ENCODE measurements at places on chromosomes 3 and 15.

- no peak for DNase-seq
These were observed 57.5 kb upstream of the NANOGP8 start for GRCh38 chr15:35142578-35142977.

GRCh38 chr3:18389108-18389733, 35.9 kb downstream of the SATB1 start:
- no peak for DNase-seq

DNA sequence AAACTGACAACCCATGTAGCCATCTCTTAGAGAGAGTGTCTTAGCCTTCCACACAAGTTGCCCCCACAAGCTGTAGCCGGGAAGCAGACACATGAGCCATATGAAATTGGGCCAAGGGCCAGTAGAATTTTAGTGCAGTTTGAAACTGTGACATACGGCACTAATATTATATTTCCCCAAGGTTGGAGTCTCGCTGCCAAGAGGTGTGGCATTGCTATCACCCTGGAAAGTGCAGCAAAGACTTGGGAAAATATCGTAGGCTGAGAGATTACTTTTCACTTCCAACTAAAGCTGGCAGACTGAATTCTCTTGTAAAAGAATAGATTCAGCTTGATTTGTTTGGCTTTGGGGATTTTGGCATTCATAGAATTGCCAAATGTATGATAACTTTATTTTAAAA, 89.2 kb downstream of the ECT2 start:
- DNase-seq, result no peak

DNA sequence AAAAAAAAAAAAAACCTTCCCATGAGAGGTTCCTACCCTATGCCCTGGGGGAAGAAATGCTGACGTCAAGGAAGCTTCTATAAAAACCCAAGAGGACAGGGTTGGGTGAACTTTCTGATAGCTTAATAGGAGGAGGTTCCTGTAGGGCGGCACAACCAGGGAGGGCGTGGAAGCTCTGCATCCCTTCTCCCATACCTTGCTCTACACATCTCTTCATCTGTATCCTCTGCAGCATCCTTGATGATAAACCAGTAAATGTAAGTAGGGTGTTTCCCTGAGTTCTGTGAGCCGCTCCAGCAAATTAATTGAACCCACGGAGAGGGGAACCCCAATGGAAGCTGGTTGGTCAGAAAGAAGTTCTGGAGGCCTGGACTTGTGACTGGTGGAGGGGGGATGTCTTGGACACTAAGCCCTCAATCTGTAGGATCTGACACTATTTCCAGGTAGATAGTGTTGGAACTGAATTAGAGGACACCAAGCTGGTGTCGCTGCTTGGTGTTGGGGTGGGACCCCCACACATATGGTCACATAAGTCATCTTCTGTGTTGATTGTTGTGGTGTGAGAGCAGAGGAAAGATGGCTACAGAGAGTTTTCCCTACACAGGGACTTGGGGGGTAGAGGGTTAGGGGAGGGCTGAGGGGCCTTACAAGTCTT, 91.5 kb downstream of the ST6GAL1 start:
- no peak for DNase-seq

DNA sequence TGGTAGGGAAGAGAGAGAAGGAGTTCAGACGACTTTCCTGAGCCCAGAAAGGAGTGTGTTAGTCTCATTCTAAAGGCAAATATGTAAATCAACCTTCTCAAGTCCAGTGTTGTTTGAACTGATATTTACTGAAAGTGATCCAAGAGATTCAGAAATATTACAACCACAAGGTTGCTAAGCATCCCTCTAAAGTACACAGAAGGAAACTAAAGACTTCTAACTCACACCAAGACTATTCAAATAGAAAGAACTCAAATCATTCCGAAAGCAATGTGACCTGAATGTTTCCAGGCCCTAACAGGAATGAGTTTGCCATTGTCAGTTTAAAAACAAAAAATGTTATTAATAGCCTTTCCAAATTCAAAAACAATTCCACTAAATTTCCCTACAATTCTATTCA, 56.9 kb upstream of the VGLL3 start:
- DNase-seq, result no peak

GRCh38 chr3:60225848-60226247, 1025.4 kb downstream of the FHIT start:
- no peak for DNase-seq

GRCh38 chr3:58539626-58540025, 2.6 kb upstream of the ACOX2 start:
- no peak for DNase-seq

- no peak for DNase-seq
These were observed 279.3 kb downstream of the VGLL3 start for GRCh38 chr3:86711634-86712033.

DNA sequence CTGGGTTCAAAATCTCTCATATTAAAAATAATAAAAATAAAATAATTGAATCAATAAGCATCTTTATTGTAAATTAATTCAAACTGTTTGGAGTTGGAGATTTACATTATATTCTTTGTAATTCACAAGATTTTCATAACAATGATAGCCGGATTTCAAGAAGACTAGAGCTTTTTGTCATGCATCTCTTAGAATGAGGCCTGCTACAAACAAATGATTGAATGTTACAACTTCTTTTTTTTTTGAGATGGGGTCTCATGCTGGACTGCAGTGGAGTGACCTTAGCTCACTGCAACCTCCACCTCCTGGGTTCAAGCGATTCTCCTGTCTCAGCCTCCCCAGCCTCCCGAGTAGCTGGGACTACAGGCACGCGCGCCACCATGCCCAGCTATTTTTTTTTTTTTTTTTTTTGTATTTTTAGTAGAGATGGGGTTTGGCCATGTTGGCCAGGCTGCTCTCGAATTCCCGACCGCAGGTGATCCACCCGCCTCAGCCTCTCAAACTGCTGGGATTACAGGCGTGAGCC, 3.5 kb downstream of the SLTM start:
- no peak for DNase-seq

DNA sequence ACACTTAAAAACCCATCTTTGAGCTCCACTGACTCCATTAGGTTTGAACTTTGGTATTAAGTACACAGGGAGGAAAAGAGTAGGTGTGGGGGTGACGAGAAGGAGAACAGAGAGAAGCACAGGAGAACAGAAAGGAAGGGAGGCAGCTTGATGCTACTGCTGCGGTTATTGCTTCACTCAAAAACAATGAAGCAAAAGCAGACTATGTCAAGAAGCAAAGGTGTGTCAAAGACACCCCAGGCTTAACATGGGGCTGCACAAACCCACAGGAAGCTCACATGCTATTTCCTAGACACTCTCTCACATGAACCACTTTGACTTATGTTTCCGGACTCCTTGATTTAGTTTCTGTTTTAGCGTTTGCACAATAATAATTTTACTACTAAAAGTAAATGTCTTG, 961.0 kb upstream of the CFAP20DC start:
- DNase-seq, result no peak

DNA sequence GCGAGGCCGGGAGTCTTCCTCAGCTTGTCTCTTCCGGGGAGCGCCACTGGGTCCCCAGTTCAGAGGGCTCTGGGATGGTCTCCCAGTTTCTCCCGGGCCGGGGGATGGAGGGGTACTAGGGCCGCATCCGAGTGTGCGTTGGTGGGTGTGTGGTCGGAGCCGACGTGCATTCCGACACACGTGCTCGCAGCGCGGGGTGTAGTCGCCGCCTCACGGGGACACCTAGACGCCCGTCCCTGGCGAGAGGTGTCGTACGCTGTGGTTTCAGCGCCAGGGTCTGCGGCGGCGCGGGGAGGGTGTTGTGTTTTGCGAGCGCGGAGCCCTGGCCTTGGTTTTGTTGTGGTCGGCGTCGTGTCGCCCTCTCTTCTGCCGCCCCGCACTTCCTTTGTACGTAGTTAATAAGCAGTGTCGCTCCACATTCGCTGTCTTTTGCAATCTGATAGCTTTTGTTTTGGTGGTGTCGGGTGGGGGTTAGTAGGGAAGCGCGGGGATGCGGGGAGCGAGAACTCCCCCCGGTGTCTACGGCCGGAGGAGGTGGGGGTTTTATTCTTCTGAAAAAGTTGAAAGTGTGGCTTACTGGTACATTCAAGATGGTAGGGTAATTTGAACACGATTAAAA, 2.2 kb downstream of the IGF1R start:
- DNase-seq, result no peak

DNA sequence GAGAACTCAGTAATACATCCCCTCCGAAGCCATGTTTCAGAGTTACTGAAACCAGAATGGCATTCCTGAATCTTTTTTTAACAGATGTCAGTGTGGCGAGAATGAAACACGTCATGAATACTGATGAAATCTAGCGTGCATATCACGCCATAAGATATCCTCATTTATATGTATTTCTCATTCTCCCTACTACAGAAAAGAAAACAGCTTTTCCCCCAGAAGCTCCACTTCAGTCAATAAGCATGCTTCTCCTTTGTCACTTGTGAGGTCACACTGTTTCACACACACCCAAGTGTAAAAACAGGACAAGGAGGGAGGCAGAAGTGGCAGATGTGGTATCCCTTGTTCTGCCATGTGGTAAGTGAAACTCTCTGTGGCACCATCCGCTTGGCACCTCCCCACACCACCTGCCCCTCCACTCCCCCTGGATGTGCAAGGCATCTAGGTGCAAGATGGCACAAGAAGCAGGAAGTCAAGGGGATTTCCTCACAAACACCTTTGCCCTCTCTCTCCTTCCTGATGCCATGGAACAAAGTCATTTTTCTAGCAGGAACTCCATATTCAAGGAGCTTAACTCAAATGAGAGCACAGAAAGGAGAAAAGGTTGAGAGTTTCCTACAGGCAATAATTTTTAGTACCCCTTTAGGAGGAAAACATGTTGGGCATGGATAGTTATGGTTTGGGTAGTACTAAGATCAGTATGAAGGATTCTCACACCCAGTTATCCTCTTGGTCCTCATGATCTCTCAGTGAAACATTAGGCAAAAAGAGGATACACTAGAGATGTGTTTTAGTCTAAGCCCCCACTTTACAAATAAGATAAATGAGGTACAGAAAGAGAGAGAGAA, 47.5 kb upstream of the FRMD4B start:
- no peak for DNase-seq

GRCh38 chr3:49164983-49165720, 979 bp downstream of the CCDC71 start:
- DNase-seq, result no peak

DNA sequence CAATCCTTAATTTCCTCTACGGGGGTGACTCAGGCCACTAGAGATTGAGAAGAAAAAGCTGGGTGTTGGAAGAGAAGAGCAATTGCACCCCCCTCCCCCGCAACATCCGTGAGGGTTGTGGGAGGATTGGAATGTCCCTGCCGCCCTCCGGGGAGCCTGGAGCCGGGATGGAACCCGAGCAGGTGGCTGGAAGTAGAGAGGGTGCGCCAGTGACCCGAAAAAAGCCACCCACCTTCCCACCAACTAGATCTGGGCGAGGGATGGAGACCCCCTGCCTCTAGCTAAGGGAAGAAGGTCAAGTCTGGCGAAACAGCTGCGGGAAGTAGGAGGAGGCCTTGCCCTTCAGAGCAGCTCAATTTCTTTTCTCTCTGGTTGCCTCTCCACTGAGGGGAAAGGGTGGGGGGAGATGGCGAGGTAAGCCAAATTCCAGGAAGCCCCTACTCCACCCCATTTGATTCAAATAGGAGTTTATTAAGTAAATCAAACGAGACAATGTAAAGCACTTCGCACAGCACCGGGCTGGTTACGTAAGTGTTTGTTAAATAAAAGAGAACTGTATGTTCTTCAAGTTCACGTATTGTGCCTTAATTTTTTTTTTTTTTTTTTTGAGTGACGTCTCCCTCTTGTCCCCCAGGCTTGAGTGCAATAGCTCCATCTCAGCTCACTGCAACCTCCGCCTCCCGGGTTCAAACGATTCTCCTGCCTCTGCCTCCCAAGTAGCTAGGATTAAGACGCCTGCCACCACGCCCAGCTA, 1.1 kb upstream of the WWTR1 start:
- DNase-seq, result no peak

DNA sequence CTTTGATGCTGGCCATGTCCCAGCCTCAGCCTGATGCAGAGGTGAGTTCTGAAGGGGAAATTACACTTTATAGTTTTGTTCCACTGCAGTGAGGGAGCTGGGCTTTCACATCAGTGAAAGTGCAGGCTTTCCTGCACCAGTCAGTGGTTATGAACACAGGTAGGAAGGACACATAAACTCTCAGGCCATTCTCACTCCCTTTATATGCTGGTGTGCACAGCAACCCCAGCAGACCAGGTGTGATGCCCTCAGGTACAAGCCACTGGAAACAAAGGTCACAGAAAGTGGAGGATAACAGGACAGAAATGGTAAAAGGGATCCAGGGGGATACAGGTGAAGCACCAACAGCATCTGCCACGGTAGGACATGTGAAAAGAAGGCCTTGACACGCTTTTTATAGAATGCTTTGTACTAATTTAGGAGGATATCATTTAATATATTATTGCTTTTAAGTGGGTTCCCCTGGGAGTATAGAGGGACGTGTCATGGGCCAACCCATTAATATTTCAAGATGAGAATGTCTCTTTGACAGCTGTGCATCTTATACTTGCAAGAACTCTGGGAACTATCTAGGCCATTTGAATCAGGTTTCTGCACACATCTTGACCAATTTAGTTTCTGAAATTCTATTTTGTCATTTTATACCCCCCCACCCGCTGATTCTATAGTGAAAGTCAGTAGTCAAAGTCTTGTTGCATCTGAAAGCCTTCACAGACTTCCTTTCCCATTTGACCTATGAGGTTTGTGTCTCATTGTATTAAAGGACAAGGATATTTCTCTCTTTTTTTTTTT, 25.0 kb upstream of the BLM start:
- DNase-seq, result no peak

DNA sequence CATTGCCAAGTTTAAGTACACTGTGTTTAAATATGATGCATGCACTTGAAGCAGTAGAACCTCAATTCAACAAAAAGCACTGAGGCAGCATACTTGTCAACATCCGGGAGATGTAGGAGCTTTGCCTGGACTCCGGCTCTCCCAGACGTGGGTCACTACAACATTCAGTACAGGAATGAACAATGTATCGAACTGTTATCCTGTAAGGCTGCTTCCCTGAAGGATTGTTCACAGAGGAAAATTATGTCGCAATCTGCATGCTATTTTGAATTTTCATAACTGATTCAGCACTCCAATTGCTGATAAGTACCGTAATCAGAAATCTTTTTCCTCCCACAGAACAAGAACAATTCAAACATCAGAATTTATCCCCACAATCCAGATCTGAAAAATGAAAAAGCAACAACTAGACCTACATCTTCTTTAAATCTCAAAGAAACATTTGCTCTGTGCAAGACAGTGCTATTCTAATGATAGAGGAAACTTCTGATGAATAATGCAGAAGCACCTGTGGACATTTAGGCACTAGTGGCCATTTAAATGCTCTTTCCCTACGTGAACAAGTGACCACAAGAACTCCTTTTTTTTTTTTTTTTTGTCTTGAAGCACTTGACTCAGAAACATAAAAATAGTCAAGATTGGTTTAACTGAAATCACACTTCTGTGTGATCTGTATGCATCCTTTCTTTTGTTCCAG, 113.4 kb downstream of the PLCH1 start:
- DNase-seq, result no peak

Measured in HuH-7 (cell line).